Natural killer cell treated with Interleukin-12 subunit alpha and Interleukin-12 subunit beta and Interleukin-15 and Interleukin-18, amount 100 ng/mL, for 72 hours (primary cell): ENCODE measurements at places on chromosomes 4 and X. TPM values are rescaled to one million over a fixed set of nuclear protein-coding genes. Genes with fewer than 3 reads are reported as not detected.

Gene SPANXC
- not detected for total RNA-seq

DNA sequence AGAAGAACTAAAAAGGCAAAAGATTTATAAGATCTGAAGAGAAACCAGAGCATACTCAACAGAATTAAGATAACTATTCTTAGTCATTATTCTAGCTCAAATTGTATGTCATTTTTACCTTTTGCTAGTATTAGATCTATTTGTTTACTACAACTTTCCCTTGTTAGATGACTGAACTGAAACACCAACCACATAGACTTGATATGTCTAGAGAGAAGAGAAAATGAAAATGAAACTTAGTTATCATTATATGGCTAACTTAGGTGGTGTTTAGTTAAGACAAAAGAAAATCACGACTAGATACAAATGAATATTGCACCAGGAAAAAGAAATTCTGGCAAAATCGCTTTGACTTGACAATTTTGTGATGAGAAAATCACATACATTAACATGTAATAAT lies 690.8 kb downstream of the PCDH18 start:
- no peak for DNase-seq

Gene SMIM10L2A
- 0.05 TPM for total RNA-seq

Gene PRDM5
- total RNA-seq = not detected

Gene XAGE1A
- not detected for total RNA-seq

DNA sequence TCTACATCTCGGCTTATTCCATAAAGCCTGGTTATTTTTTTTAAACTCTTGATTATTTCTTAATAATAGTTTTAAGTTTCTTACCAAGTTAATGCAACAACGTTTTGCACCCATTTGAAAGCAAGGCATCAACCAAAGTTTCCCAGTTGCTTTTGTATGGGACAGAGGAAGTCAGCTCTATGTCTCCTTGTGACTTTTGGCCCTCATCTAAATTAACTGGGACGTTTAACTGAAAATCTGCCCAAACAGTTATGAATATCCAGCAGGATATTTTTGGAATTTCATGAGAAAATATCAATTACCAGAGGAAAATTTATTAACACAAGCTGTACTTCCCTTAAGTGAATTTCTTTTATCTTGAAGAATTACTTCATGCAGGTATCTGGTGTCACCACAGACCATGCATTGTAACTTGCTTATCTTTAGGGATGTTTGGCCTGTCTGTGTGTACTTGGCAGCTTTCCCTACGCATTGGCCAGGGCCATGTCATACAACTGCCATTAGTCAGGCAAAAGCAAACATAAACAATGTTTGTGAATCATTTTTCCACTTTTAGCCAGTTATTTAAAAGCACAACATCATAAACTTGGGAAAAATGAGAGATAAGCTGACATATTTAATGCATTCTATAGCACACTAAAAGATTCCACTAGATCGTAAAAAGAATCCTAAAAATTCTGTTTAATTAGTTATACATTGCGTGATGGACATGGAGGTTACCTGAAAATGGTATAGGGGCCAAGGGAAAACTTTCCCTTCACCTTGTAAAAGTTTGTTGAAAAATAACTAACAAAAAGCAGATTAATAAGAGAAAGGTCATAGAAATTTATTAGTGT lies 101.4 kb upstream of the PDE5A start:
- no peak for DNase-seq

GRCh38 chr4:123102897-123103471 lies 180.6 kb upstream of the NUDT6 start:
- DNase-seq = no peak

DNA sequence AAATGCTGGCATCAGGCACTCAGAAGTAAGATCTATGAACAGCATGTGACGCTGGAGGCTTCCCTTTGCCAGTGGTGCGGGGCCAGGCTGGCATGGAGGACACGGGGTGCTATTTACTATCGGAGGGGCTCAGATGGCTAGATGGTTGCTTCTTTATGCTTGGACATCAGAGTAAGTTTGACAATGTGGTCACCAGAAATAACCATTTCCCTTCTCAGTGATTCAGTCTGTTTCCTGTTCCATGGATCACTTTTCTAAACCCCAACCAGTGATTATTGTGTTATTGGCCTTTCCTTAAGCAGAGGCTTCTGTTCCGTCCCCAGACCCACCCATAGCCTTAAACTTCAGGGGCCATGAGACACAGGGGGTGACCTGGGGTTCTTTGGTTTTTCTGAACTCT lies 55.4 kb upstream of the DHX15 start:
- DNase-seq = no peak

Gene PHEX
- 0.45 TPM for total RNA-seq

Gene PSAPL1
- total RNA-seq = not detected
